ENCODE measurements at places on chromosomes 1 and 21.

DNA sequence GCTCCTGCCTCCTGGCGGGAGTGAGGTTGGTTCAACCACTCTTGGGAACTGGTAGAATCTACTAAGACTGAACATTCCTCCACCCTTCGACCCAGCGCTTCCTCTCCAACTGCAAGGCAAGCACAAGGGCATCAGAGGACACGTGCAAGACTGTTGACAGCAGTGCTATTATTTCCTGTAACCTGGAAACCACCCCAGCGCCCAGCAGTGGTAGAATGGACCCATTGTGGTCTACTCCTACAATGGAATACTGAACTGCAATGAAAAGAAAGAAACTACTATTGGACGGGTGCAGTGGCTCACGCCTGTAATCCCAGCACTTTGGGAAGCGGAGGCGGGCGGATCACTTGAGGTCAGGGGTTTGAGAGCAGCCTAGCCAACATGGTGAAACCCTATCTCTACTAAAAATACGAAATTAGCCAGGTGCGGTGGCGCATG lies 33.0 kb upstream of the TARDBP start:
- no peak for DNase-seq

DNA sequence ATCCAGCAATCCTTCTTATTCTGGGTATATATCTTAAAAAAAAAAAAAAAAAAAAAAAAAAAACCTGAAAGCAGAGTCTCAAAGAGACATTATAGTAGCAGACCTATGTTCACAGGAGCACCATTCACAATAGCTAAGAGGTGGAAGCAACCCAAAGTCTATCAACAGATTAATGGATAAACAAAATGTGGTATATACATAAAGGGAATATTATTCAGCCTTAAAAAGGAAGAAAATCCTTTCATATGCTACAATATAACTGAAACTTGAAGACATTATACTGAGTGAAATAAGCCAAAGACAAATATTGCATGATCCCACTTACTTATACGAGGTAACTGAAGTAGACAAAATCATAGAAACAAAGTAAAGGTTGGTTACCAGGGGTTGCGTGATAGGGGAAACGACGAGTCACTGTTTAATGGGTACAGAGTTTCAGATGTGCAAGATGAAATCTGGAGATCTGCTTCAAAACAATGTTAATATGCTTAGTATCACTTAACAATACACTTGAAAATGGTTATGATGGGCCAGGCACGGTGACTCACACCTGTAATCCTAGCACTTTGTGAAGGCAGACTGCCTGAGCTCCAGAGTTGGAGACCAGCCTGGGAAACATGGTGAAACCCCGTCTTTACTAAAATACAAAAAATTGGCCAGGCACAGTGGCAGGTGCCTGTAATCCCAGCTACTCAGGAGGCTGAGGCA lies 29.5 kb downstream of the PIK3R3 start:
- DNase-seq = no peak

GRCh38 chr1:200334661-200335256 lies 75.1 kb downstream of the ZNF281 start:
- no peak for DNase-seq

DNA sequence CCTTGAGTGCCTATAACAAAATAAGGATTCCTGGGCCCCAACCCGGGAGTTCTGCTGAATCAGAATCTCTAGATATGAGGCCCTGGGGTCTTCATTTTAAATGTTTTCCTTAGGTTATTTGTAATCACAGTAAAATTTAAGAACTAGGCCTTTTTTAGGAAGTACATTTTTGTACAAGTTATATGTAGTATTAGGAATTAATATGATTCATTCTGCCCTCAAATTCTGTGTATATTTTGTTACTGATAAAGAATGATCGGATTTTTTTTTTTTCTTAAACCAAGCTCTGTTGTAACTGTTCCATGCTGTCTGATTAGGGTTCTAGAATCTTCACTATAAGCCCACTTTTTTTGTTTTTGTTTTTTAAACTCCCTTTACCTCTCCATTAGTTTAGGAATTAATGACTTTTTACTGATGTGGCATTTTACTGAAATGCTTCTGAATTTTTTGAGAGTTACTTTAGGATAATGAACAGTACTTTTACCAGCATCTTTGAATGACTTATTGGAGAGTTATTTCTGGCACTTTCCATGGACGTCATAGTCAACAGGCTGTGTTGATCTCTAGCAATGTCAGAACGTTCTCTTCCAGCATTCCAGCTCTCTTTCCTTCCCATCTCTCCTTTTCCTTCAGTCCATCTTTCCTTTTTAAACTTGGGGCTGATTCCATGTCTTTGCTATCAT lies 48.3 kb downstream of the CLIC4 start:
- peak; percentile 45 for DNase-seq

- peak; percentile 41 for DNase-seq
These were observed 50.9 kb upstream of the CNIH3 start for GRCh38 chr1:224565186-224565585.

DNA sequence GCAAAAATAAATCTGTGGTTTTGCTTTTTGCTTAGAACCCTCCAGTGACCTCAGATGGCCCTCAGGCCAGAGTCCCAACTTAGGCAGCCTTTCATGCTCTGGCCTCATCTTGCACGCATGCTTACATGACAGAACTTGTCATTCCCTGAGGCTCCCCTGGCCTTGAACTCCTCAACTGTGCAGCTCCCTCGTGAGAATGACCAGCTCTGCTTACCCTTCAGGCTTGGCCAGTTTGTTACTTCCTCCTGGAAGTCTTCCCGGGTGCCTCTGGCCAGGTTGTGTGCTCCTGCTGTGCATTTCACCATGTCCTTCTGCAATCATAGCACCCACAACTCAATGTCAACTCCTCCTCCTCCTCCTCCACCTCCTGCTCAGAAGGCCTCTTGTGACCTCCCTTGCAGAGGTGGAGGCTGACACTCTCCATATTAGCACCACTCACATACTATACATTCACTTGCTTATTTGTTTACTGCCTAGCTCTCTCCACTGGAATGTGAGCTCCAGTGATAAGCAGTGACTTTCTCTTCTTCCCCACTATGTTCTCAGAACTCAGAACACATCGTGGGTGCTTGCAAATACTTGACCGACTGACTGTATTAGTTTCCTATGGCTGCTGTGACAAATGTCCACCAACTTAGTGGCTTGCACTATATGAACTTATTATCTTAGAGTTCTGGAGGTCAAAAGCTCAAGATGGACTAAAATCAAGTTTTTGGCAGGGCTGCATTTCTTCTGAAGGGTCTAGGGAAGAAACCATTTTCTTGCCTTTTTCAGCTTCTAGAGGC lies 41.9 kb downstream of the RCSD1 start:
- DNase-seq = no peak

GRCh38 chr1:167881069-167881468 lies 32.9 kb downstream of the ADCY10 start:
- DNase-seq = no peak

- no peak for DNase-seq
These were observed 7.2 kb upstream of the CRABP2 start for GRCh38 chr1:156712626-156713025.

DNA sequence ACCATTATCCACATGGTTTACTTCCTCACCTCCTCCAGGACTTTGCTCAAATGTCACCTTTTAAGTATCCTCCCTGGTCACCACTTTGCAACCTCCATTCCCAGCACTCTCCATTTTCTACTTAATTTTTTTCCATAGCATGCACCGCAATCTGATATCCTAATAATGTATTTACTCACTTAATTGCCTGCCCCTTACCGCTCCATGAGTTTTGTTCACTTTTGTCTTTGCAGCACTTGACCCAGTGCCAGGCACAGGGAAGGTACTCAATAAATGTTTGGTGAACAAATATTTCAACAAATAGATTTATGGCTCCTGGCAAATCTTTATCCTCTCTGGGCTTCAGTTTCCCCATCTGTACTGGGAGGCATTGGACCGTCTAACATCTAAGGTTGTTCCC lies 53.6 kb downstream of the UBE2T start:
- no peak for DNase-seq

DNA sequence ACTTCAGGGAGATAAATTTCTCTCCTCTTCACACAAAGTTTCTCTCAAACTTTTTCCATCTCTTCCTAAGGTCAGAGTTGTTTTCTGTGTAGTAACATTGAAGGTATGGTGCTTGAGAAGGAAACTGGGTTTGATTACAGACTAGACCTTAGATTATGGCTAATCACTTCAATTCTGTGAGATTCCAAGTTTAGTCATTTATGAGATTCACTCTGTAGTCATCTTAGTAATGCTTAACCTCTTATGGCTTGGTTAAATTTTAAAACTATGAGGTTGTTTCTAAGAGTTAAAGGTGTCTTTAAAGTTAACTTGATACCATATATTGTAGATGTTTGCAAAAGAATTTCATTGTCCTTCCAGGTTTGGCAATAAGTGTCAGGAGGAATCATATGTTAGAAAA lies 1092.2 kb downstream of the KCNT2 start:
- DNase-seq = no peak

- no peak for DNase-seq
These were observed 102.5 kb upstream of the RGS4 start for GRCh38 chr1:162966613-162967012.

GRCh38 chr1:40423264-40423642 lies 27.0 kb upstream of the ZFP69B start:
- no peak for DNase-seq

DNA sequence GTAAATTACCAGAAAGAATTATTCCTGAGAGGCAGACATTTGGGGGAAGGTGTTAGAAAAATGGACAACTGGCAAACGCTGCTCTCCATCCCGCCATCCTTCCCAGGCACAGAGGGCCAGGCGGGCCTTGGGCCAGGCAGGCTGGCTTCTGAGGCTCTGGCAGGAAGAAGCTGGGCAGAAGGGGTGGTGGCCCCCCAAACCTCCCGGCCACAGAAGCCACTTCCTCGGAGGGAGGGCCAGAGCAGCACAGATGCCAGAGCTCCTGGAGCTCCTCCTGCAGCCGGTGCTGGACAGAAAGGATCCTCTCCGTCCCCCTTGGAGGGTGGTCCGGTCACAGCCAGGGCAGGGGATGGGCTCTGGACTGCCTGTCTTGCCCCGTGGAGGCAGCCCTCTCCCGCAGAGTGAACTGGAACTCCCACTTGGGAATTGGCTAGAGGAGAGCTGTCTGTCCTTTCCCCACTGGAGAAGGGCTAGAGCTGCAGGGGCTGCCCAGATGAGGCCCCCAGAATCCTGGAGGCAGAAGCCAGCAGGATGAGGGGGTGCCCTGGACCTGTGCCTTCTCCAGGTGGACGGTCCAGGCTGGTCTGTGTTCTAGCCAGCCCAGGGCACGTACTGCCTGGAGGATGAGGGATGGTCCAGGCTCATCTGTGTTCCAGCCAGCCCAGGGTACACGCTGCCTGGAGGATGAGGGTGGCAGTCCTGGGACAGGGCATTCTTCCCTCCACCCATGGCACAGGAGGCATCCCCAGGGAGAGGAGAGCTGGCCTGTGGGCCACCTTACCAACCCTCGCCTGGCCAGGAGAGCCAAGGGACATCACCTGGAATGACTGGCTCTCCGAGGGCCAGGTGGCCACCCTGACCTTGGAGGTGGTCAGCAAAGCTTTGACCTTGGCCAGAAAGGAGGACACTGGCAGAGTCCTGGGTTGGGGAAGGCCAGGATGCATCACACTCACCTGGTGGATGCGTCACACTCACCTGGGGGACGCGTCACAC lies 47.4 kb upstream of the ACTRT2 start:
- DNase-seq = no peak

GRCh38 chr1:232511172-232511571 lies 118.8 kb downstream of the SIPA1L2 start:
- DNase-seq = peak; percentile 59

DNA sequence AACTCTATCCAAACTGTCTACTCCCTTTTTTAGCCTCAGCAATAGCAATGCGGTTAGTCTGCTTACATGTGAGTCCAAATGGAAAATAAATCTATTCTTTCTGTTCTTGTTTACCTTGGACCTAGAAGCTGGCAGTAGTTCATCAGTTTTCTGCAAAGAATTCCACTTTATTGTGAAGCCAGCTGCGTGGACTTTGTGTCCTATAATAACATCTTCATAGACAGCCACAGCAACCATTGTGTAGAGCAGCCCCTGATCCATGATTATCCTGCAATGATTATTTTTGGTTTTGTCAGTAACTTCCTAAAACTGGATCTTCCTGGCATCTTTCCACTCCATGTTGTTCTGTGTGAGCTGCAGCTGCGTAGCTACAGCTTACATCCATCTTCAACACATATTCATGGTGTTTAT lies 408.7 kb downstream of the NUF2 start:
- no peak for DNase-seq

DNA sequence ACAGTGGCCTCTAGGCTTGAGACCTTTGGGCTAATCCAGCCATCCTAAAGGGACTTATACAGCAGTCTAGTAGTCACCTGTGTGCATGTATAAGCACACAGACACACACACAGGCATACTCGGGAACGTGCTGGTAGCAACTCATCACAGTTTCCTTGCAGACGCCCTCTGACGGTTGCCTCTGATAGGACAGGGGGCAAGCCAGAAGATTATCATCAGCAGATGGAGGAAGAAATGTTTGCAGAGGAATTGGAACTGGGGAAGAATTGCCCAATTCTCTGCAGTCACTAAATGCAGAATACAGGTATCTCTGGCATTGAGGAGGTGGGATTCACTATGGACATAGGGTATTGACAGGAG lies 222.2 kb downstream of the C1orf94 start:
- no peak for DNase-seq

- DNase-seq = no peak
These were observed 178.5 kb upstream of the LMO4 start for GRCh38 chr1:87150143-87150542.

DNA sequence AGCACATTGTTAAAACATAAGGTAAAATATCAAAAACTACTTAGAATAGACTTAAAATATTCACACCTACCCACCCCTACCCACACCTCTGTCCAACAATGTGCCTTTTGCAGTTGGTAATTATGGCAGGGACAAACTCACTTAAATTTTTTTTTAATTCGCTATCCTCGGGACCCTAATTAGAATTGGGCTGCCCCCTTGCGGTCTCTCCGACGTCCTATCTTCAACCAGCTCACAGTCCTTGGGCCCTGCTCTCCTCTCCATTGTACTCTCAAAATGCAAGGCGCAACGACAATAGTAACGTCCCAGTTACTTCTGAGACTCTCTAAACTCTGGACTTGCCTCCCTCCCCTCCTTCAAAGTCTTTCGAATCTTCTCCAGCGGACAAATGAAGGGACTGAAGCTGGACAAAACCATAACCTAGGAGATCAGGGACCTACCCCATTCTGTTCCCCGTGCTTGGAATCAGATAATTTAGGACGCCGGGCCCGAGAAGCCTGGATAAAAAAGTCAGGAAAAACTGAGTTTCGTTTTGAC lies 1.1 kb upstream of the CIART start:
- DNase-seq = peak; percentile 74

DNA sequence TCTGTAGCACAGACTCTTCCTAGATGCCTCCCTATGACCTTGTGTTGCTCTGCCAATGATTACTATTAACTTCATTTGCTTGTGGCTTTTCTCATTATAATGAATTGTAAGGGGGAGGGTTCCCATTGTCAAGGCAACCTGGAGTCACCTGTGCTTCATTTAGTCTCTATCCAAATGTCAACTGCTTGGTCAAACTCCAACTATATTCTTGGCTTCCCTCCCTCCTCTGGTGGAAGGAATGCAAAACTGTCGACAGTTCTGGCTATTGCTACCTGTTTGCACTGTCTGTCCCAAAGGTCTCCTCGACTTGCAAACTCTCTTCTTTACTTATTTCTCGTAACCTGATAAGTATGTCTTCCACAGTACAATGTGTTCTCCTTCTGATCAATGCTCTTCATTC lies 100.3 kb downstream of the CACNA1E start:
- DNase-seq = no peak
